Kidney tubule cell (primary cell): ENCODE measurements at places on chromosomes 2 and 18.

- peak; percentile 75 for DNase-seq
These were observed 8.3 kb downstream of the SLC4A5 start for GRCh38 chr2:74334931-74335333.

- no peak for DNase-seq
These were observed 46.1 kb upstream of the THOC1 start for GRCh38 chr18:313931-314330.

- peak; percentile 75 for DNase-seq
These were observed 134.2 kb upstream of the NOL4 start for GRCh38 chr18:34358923-34359322.

DNA sequence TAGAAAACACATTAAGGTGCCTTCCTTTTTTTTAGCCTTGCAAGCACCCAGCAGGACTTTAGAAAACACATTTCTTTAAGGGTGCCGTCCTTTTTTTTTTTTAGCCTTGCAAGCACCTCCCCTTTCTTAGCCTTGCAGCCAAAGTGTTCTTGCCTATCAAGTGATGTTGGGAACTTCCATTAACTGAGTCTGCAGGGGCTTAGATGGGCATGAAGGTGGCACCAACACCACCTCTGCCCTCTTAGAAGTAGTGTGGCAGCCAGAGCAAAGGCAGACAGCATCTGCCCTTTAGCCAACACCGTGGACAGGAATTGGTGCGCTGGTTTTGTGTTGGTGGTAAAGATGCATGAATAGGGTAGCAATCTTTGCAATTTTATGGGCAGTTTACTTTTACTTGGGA is 211.6 kb upstream of the SP5 start:
- no peak for DNase-seq
